Eye (tissue), 1 donor: ENCODE measurements at places on chromosomes 12 and 14.

DNA sequence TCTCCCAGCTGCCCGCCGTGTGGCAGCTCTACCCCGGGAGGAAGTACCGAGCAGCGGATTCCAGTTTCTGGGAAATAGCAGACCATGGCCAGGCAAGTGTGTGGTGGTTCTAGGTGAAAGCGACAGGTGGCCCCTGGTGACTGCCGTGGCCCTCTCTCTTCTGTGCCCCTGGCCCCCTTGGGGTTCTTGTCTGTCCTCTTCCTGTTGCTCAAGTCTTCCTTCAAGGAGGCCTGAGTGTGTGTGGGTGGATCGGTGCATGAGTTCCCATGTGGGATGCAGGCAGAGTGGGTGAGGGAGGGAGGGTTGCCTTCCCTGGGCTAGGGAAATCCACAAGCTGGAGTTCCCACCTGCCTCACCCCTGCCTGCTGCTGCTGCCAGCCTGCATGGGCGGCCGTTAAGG lies 4.6 kb downstream of the TCL1B start:
- no peak for DNase-seq

- peak; percentile 23 for DNase-seq
These were observed 60.2 kb downstream of the MDM2 start for GRCh38 chr12:68868043-68868790.

GRCh38 chr12:105206686-105207374 lies 29.1 kb downstream of the APPL2 start:
- no peak for DNase-seq

- DNase-seq: no peak
These were observed 26.0 kb upstream of the IL22 start for GRCh38 chr12:68279227-68280054.

- DNase-seq: no peak
These were observed 29.5 kb downstream of the SLC8B1 start for GRCh38 chr12:113305281-113305856.

- no peak for DNase-seq
These were observed 445.6 kb upstream of the FLRT2 start for GRCh38 chr14:85084344-85084743.
